Lower lobe of right lung (tissue), 2 donors: ENCODE measurements at places on chromosomes 12 and 14. TPM values are rescaled to one million over a fixed set of nuclear protein-coding genes. Genes with fewer than 3 reads are reported as not detected.
A peak's percentile ranks its signal among the peaks of the same experiment; 100 is the strongest.

- no peak overlapping the region for H3K27ac ChIP-seq
- H3K4me3 ChIP-seq = no peak overlapping the region
- no peaks in the 10 kb centered on the region for H3K4me1 ChIP-seq
- H3K27me3 ChIP-seq = no peaks in the 10 kb centered on the region
Observed at GRCh38 chr12:43914391-43914790, 78.5 kb downstream of the TMEM117 start.

GRCh38 chr12:93921521-93921920, 226.9 kb upstream of the PLXNC1 start:
- no peaks in the 10 kb centered on the region for H3K27me3 ChIP-seq
- no peak overlapping the region for H3K27ac ChIP-seq
- no peak overlapping the region for H3K4me3 ChIP-seq

DNA sequence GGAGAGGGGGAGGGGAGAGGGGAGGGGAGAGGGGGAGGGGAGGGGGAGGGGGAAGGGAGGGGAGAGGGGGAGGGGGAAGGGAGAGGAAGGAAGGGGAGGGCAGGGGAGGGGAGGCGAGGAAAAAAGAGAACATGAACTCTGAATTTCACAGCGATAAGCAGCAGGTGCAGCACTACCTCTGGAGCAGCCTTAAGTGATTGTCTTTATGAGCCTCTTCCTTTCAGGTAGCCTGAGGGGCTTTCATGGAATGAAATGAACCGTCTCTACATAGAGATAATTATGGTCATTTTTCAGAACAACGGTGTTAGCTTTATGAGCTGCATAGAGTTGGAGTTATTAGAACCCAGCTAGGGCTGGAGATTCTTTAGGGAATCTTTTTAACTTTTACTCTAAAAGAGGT, 18.1 kb upstream of the PTCSC3 start:
- H3K36me3 ChIP-seq = no peaks in the 10 kb centered on the region
- H3K27ac ChIP-seq = no peak overlapping the region
- DNase-seq = no peak
- no peaks in the 10 kb centered on the region for H3K27me3 ChIP-seq
- no peak overlapping the region for H3K4me3 ChIP-seq

DNA sequence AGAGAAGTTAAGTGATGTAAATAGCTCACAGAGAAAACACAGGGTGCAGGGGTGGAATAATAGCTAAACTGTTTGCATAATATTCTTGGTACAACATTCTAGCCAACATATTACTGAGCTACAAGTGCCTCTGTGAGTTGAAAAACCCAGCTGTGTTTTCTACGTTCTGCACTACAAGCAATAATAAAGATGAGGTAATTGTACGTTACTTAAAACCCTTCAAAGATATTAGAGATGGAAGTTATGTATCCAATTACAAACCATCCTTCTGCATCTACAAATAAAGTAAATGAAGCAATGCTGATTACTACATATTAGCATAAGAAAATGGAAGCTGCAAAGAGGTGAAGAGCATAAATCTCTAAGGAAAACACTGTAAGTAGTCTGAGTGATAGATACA, 271.4 kb downstream of the SSPN start:
- no peaks in the 10 kb centered on the region for H3K27me3 ChIP-seq
- no peaks in the 10 kb centered on the region for H3K4me1 ChIP-seq
- no peaks in the 10 kb centered on the region for H3K36me3 ChIP-seq
- H3K4me3 ChIP-seq = no peak overlapping the region

GRCh38 chr12:53131844-53132243, 28.6 kb downstream of the SOAT2 start:
- no peaks in the 10 kb centered on the region for H3K36me3 ChIP-seq
- H3K27me3 ChIP-seq = no peaks in the 10 kb centered on the region

DNA sequence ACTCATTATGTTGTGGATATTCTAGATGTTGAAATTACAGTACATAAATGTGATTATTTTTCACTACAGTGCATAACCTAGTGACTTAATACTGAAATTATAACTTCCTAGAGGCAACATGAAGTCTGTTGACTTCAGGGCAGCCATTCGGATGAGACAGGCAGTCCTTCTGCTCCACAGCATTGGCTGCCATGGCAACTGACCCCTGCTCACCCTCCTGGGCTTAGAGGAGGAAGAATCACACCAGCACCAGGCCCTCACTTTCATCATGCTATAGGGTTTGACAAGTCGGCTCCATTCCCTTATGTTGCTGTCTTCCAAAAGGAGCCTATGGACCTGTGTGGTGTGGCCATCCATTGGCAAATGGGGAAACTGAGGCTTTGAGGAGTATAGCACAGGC, 233.5 kb upstream of the TMEM132C start:
- DNase-seq = no peak
- H3K4me1 ChIP-seq = no peaks in the 10 kb centered on the region
- H3K36me3 ChIP-seq = no peaks in the 10 kb centered on the region
- H3K4me3 ChIP-seq = no peak overlapping the region

DNA sequence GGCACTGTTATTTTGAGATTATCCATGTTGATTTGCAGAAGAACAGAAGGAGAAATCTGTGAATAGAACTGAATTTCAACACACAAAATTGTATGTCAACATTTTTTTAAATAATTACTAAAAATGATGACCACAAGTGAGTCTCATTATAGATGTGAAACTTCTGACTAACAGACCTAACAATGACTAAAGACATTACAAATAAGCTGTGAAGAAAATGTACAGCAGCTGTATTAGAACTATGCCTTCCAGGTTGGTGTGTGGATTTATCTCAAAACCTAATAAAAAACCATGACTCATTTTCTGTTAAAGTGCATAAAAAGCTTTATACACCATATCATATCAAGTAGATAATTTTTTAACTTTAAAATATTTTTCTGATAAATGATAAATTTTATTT, 22.5 kb upstream of the FOXG1 start:
- DNase-seq = no peak
- H3K27me3 ChIP-seq = no peaks in the 10 kb centered on the region
- H3K4me1 ChIP-seq = no peaks in the 10 kb centered on the region
- H3K4me3 ChIP-seq = no peak overlapping the region
- H3K36me3 ChIP-seq = no peaks in the 10 kb centered on the region
- H3K27ac ChIP-seq = no peak overlapping the region

DNA sequence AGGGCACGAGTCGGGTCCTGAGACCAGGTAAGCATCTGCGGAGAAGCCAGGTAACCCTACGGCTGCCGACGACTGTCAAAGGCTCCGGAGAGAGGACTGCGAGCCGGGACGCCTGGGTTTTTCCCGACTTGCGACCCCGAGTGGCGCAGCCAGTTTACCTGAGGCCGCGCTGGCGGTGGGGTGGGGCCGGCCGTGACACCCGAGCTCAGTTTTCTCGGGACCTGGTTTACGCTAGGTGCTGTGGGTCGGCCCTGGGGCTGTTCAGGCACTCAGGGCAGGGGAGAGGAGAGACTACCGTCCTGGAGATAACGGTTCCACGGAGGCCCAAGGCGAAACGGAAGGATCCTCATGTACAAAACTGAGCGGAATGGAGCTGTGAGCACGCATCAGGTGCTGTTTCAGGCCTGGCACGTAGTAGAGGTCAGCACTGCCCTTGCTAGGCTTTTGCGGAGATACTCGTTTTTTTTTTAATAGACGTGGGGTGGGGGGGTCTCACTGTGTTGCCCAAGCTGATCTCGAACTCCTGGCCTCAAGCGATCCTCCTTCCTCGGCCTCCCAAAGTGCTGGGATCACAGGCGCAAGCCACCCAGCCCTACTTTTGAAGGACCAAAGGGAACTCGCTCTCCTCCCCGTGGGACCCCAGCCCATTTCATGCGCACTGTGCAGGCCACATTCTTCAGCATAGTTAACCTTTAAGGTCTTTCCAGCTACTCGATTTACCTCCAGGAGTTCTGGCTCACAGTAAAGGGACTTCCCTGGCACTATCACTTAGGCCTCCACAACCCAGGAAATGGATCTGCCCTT, 471 bp downstream of the MTRFR start:
- peak overlapping the region; percentile 93 for H3K4me3 ChIP-seq
- H3K4me1 ChIP-seq = peaks cover 49% of the 10 kb centered on the region
- peak overlapping the region; percentile 90 for H3K27ac ChIP-seq
- no peaks in the 10 kb centered on the region for H3K27me3 ChIP-seq
- no peak for DNase-seq

DNA sequence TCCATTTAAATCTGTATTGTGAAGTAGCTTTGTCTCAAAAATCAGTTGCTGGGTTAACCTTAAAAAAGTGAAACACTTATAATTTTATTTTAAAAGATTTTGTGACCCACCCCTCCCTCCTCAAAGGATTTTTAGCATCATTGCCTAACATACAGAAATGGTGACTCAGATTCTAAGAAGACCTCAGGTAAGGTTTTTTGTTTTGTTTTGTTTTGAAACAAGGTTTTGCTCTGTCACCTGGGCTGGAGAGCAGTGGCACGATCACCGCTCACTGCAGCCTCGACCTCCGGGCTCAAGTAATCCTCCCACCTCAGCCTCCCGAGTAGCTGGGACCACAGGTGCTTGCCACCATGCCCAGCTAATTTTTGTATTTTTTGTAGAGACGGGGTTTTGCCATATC, 74.2 kb downstream of the GNS start:
- DNase-seq = no peak
- no peak overlapping the region for H3K27ac ChIP-seq
- H3K27me3 ChIP-seq = no peaks in the 10 kb centered on the region
- peaks cover 45% of the 10 kb centered on the region for H3K36me3 ChIP-seq
- no peak overlapping the region for H3K4me3 ChIP-seq

SCN8A gene
- total RNA-seq = 0.53 TPM

ASB2 gene
- total RNA-seq = 2.4 TPM
